ENCODE measurements at places on chromosomes 4 and X.

- DNase-seq = no peak
Observed at GRCh38 chr4:167642250-167642649, 408.0 kb upstream of the SPOCK3 start.

DNA sequence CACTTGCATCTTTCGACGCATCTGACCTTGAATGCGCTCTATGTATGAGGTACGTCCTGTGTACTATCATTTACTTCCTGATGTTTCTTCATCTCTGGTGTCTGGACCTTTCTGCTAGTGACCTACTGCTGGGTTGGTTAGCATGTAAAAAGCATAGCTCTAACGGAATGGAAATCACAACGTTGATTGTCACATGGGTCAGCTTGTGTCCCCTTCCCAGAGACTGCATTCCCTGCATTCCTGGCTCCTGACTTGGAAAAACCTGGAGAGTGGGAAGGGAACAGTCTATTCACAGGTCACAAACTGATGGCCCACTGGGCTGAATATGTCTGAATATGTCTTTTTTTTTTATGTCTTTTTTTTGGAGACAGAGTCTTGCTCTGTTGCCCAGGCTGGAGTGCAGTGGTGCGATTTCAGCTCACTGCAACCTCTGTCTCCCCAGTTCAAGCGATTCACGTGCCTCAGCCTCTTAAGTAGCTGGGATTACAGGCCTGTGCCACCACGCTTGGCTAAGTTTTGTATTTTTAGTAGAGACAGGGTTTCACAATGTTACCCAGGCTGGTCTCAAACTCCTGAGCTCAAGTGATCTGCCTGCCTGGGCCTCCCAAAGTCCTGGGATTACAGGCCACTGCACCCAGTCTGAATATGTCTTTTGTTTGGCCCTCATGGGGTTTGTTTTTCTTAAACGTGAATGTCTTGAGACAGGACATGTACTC, 16.3 kb downstream of the LONRF3 start:
- DNase-seq = no peak

DNA sequence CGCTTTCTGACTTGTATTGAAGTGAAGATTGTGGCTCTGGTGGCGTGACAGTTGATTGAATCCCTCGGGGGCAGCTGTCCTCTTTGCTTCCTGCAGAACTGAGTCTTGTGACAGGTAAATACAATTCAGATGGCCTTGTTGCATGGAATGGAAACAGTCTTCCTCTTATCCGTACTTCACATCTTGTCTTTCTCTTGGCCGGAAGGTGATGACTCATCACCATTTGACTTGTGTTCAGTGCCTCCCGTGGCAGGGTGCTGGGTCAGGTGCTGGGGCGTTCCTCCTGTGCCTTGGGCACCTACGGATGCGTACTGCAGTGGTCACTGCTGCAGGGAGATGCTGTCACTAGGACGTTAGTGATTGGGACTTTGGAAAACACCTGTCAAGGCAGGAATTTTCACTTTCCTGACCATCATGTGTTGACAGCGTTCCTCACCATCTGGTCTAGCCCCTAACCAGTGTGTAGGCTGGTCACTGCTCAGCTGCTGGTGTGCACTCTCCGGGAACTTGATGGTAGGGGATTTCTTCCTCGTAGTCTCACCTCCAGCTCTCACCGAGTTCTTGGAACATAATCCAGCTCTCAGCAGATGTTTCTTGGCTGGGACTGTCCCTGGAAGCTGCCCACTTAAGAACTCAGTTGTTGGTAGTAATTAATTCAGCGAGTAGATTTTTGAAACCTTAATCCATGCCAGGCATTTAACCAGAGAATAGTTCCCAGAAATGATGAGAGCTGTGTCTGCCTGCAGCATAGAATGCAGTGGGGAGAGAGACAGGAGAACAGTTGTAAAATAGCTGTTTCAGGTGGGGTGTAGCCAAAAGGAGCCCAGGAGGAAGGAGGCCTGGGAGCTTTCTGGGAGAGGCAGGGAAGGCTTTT, 7.2 kb downstream of the TBC1D14 start:
- DNase-seq = no peak

GRCh38 chr4:61411241-61411640, 211.1 kb downstream of the ADGRL3 start:
- no peak for DNase-seq

DNA sequence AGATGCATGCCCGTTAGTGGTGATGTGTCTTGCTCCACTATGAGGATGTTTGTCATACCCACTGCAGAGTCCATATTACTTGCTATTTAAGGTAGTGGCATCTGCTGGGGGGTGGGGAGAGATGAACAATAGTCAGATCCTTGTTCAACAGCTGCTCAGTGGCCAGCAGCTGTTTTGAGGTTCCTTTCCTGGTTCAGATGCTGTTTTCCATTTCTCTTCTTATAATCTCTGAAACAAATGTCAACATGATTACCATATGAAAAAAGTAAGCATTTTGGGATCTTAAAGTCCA, 1567.9 kb upstream of the TENM3 start:
- DNase-seq = no peak

All from NCI-H1436 (cell line).